Airway epithelial cell (primary cell): ENCODE measurements at places on chromosomes 2 and 18. TPM values are rescaled to one million over a fixed set of nuclear protein-coding genes. Genes with fewer than 3 reads are reported as not detected.

The KCNE4 gene
- 0.35 TPM in 1 of 2 replicates, not detected in the other for total RNA-seq

The NYAP2 gene
- not detected in 2 replicates for total RNA-seq

The C2orf66 gene
- 0.09 and 0.56 TPM in 2 replicates for total RNA-seq

The LIMS4 gene
- total RNA-seq = not detected in 2 replicates

The DYNAP gene
- total RNA-seq = 0.14 TPM in 1 of 2 replicates, not detected in the other

The ABCB11 gene
- 0.07 and 0.28 TPM in 2 replicates for total RNA-seq

The RALBP1 gene
- total RNA-seq = 54.2 and 67.6 TPM in 2 replicates
